Hindlimb muscle (tissue), 1 donor: ENCODE measurements at places on chromosomes 16 and 17.

- DNase-seq, result no peak
These were observed 22.1 kb downstream of the TMC7 start for GRCh38 chr16:19005561-19006445.

DNA sequence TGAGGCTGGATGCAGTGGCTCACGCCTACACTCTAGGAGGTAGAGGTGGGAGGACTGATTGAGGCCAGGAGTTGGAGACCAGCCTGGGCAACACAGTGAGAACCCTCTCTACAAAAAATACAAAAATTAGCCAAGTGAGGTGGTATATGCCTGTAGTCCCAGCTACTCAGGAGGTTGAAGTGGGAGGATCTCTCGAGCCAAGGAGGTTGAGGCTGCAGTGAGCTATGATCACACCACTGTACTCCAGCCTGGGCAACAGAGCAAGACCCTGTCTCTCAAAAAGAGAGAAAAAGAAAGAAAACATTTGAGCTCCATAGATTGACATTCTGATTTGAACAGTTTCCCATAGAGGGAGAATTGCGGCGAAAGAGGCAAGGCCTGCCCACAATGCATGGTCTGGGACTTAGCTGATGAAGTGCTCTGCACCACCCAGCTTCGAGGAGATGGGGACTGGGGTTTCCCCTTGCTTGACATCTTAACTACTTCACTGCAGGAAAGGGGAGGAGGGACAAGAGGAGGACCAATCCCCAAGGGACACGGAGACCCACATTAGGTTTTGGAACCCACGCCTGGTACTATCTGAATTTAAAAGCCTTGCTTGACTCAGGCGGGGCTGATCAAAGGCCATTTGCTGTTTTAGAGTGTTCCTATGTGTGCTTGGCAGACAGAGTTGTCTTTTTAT, 21.7 kb downstream of the MSI2 start:
- no peak for DNase-seq

GRCh38 chr17:17859909-17860765, 23.4 kb upstream of the SREBF1 start:
- no peak for DNase-seq

DNA sequence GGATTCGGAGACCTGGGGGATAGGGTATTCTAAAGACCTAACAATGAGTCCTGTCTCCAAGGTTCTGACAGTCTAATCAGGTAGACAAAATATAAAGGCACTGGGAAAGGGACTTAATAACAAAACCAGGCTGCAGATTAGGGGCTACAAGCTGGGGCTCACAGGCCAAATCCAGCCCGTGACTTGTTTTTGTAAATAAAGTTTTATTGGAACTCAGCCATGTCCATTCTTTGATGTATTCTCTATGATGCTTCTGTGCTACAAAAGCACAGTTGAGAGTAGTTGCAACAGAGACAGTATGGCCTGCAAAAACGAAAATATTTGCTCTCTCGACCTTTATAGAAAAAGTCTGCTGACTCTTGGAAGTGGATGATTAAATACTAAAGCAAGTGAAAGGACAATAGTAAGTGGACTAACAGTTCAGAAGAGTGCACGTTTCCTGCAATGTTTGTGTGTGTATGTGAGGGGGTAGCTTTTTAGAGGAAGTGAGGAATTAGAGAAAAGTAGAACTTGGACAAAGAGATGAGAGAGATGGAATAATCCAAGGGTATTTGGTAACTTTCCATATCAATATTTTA, 115.4 kb upstream of the ZFHX3 start:
- no peak for DNase-seq

DNA sequence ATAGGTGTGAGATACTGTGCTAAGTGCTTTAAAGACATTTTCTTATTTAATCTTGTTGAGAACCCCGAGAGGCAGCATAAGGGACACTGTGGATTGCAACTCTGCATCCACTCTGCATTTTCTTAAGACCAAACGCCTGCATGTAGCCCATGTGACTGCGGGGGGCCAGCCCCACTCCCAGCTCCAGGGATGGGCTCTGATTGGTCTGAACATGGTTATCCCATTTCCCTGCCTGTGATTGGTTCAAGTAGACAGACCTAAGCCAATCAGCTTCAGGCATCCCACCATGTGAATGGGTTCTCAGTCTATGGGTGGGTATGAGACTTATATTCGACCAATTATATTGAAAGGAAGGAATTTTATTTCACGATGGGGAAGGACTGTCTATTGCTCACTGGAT, 33.2 kb upstream of the USP7 start:
- DNase-seq, result no peak
